ENCODE measurements at places on chromosomes 16 and 17.

DNA sequence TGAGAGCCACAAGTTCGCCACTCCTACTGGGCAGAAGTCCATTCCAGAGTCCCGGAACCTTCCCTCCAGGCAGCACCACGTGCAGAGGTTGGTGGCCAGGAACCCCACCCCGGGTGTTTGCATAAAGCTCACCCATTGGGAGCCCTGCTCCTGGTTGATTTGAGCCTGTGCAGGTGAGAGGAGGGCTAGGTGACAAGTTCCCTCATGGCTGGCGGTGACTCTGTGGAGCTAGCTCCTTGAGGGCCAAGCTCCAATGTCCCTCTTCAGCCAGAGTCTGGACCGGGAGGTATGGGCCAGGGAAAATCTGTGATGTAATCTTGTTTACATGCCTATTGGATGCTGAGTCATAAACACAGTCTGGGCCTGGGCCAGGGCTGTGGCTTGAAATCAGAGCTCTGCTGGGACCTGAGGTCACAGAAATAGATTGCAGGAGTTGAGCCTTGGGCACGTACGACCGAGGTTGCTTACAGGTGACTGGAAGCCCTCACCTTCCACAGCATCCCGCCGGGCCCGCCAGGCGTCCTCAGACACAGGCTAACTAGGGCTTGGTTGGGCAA is 118.9 kb downstream of the AATF start:
- no peak for DNase-seq

- DNase-seq: no peak
These were observed 26.1 kb upstream of the MEAK7 start for GRCh38 chr16:84530590-84530989.

- DNase-seq: no peak
These were observed 1.7 kb upstream of the LASP1 start for GRCh38 chr17:38867968-38868816.

DNA sequence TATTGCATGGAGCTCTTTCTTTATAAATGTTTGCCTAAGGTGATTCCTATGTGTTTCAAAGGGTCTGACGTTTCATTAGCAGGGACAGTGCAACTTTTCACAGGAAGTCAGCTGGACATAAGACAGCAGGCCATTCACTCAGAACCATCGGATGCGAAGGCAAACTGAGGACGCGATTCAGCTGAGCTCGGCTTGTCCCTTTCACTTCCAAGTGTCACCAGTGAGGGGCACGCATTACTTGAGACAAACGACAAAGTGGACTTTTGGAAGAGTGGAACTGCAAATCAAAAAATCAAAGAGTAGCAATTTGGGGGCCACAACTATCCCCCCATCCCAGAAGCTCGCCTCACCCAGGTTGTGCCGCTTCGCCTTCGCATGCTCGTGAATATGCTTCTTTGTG is 14.6 kb downstream of the USP22 start:
- DNase-seq: no peak

DNA sequence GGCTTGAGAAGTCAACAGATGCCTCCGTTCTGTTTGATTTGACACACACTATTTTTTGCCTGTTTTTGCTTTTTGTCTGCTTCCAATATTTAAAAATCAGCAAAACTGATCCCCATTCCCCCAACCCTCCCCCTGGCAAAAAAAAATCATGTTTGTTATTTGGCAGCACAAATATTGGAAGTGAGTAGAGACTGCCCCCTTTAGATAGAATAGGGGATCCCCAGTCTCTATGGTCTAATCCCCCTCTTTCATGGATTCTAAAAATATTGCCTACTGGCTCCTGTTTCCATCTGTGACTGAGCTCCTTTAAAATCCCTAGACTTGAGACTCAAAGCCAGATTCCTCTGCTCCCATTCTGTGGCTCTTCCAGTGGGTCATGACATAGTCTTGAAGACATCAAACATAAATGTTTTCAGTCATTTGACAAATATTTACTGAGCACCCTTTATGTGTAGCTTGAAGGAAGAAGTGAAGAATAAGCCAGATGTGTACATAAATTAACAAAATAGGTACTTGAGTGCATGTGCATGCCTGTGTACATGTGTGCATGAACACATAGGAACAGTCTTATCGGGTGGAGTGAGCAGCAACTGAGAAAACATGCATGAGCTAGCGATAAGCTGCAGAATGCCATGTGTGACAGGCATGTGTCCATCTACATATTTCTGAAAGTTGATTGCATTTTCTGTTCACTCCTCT is 101.2 kb downstream of the SALL1 start:
- no peak for DNase-seq

GRCh38 chr17:73196500-73196899 is 3.6 kb downstream of the COG1 start:
- DNase-seq: no peak

DNA sequence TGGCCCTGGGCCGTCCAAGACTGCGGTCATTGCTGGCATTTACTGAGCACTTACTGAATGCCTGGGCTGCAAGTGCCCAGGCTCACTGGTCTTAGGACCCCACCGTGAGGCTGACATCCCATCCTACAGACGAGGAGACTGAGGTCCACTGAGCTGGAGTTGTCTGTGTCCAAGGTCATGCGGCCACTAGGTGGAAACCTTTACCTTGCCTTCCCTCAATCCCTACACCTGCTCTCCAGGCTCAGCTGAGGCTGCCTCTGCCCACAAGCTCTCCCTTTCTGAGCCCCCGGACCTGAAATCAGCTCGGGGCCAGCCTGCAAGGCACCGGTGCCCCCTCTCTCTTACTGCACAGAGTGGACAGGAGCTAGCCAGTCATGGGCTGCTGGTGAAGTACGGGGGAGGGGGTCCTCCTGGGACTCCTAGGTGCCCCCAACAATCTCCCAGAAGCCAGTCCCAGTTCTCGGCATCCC is 1.5 kb downstream of the CASKIN1 start:
- no peak for DNase-seq

- no peak for DNase-seq
These were observed 219.8 kb downstream of the KATNIP start for GRCh38 chr16:27769561-27770255.

DNA sequence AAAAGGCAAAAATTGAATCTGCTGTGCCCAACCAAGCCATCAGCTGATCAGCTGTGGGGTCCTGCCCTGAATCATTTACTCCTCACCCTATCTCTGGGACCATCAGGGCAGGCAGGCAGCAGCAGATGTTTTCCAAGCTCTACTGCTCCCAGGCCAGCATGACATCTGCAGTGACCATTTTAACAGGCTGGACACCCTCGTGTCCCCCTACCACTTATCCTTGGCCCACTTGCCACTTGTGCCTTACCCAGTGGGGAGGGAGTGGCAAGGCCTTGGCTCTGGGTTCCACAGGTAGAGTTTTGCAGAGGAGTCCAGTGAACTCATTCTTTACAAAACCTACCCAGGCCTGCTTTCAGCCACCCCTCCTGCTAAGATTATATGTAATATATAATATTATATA is 12.0 kb upstream of the CA4 start:
- DNase-seq: no peak

GRCh38 chr17:31604936-31605335 is 213.5 kb downstream of the RAB11FIP4 start:
- no peak for DNase-seq

DNA sequence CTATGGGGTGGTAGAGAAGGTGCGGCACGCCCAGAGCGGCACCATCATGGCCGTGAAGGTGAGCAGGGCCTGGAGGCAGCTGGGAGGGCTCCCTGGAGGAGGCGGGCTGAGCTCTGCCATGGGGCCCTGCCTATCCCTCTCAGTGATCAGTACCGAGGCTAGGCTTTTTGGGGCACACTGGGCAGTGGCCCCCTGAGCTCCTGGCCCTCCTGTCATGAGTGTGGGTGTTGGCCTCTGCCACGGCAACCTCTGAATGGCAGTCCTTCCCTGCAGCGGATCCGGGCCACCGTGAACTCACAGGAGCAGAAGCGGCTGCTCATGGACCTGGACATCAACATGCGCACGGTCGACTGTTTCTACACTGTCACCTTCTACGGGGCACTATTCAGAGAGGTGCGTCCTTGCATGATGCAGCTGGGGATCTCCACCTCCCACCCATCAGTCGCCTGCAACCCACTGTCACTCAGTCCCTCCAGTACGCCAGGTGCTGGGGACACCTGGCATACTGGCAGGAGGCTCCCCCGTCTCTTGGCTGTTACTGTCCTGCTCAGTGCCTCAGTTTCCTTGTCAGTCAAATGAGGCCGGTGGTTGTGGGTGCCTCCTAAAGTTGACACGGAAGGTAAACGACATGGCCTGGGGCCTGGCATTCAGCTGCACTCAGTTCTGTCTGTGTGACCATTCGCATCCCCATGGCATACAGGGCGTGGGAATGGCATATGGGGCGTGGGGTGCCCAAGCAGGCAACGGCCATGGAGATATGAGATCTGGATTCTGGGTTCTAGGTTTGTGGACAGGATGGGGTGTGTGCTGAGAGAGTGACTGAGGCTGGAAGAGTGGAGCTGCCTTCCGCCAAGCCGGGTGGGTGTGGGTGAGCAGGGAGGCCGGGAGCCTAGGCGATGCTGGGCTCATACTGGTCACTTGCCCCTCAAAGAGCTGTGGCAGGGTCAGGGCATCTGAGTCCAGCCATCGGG is 16.4 kb downstream of the MAP2K3 start:
- no peak for DNase-seq

DNA sequence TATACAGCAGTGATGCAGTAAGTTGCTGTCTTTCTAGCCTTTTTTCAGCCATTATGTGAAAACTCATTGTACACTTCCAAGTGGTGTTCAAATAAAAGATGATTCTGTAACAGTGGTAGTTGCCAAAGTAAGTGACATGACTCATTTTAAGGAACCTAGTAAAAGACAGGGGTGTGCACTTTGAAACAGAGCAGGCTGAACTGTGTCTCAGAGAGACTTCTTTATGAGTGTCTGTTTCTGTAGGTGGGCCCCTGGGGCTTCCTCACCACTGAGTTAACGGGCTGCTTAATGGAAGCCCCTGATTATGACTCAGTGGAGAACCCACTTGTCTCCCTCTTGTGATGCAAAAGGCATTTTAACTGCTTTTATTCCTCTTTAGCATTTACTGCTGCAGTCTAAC is 147.3 kb downstream of the PCTP start:
- no peak for DNase-seq

Measured in stimulated activated CD4-positive, alpha-beta T cell treated with anti-CD3 and anti-CD28 coated beads, Interleukin-1b, Interleukin-23, amount 100 ng/mL, for 4 hours (primary cell).